ENCODE measurements at places on chromosomes 3 and 15.

DNA sequence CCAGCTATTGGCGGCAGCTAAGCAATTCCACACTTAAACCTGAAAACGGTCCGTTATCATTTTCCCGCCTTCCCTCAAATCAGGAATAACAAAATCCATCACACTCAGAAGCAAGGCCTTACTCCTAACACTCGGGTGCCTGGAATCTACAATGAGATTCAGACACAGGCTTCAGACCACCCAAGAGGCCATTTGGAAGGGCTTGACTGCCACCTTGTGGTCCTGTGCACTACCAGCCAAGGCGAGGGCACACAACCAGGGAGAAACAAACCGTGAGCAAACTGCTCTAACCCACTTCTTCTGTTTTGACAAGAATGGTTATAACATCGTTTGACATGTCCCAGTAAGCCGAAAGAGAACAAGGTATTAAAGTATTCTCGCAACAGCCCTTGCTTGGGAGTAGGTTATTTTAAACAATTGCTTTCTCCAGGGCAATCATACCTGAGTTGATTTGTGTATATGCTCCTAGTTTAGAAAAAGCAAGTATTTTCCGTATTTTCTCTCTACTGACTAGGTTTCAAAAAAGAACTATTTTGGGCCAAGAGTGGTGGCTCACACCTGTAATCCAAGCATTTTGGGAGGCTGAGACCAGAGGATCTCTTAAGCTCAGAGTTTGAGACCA, 40.1 kb upstream of the TAFA4 start:
- peak; percentile 2 for DNase-seq

DNA sequence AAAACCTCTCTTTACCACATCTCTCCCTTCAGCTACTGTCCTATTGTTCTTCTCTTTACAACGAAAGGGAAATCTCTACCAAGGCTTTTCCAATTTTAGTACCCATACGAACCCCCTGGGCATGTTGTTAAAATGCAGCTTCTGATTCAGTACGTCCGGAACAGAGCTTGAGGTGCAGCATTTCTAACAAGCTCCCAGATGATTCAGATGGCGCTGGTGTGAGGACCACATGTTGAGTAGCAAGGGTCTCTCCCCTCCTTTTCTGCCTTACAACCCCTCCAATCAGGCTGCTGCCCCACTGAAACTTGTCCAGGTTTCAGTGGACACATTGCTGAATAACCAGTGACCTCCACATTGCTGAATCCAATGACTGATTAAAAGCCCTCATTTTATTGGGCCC, 177.1 kb upstream of the FEZF2 start:
- no peak for DNase-seq

DNA sequence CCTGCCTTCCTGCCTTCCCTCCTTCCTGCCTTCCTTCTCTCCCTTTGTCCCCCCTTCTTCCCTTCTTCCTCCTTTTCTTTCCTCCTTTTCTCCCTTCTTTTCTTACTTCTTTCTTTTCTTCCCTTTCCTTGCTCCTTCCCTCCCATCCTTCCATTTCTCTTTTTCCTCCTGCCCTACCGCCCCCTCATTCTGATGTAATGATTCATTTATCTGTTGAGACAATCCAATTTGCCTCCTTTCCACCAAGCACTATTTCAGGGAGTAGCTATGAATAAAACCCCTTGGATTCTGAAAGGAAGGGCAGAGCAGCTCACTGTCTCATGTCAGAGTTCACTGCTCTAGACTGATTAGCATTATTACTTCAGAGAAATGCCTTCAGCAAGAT, 462.6 kb downstream of the PDCD6IP start:
- no peak for DNase-seq

GRCh38 chr3:45611628-45612081, 17.1 kb downstream of the LIMD1 start:
- no peak for DNase-seq

GRCh38 chr15:55360256-55360655, 41.2 kb downstream of the PIGB start:
- DNase-seq, result no peak

DNA sequence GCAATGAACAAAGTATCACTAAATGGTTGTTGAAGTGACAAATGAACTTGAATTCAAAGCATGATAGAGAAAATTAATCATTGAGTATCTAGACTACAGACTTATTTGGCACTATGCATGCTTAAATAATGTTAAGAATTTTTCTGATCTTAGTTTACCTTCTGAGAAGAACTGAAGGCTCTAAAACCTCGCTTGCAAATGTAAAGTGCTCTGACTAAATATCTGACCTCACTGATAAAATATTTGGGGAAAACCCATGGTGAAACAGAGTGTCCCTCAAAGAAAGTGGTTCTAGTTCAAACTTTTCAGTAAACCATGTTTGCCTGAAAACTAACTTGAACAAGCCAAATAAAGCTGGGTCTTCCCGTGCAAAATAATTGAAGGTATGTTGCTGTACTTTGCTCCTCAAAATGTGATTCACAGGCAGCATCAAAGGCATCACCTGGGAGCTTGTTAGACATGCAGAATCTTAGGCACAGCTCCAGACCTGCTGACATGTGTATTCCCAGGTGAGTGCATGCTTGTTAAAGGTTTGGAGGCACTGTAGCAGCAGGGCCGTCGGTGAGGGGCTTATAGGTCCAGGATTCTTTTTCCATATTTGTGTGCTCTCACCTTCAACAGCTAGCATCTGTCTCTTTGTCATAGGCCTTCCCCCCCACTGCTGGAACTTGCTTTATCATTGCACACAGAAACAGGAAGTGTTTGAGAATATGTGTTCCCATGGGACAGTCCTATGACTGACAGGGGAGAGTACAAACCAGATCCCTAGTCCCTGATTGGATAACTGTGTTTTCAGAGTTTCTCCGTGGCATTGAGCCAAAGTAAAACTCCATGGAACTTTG, 524.2 kb upstream of the LMCD1 start:
- DNase-seq, result no peak

GRCh38 chr15:92294759-92295158, 98.9 kb upstream of the ST8SIA2 start:
- DNase-seq, result no peak

GRCh38 chr3:62318365-62318751, 55.0 kb downstream of the FEZF2 start:
- DNase-seq, result no peak

- no peak for DNase-seq
Measured at GRCh38 chr15:49815950-49816349, 195.1 kb downstream of the DTWD1 start.

DNA sequence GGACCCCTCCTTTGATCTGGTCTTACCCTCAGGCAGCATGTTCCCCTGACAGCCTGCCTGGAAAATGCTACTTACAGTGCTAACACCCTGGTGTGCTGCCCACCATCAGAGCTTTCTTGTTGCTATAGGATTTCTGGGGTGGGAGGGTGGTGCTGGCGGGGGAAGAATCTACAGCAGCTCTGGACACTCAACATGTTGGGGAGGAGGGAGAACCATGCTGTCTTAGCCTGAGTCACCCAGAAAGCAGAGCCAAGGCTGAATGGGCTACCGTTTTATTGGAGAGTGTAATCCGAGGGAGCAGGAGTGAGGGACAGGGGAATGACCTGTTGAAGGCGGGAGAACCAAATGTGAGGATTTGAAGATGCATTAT, 45.6 kb downstream of the MFSD1 start:
- DNase-seq, result no peak

- DNase-seq, result no peak
Measured at GRCh38 chr15:41499109-41499851, 5.6 kb downstream of the ITPKA start.

DNA sequence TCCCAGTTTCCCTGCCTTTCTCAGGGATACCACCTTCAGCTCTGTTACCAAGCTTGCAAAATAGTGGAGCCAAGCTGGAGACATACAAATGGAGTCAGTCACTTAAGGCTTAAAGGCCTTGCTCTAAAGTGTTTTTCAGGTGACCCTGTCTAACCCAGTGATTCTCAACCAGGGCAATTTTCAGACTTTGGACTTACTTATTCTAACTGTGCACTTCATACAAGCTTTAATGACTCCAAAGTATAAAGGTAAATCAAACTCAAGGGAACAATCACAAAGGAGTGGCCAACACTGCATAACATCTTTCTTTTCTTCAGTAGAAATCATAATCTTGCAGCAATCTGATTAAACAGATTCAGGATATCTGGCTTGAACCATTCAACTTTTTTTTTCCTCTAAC, 9.4 kb downstream of the ANO10 start:
- no peak for DNase-seq

GRCh38 chr15:41013691-41014414, 60.6 kb downstream of the CHAC1 start:
- no peak for DNase-seq

DNA sequence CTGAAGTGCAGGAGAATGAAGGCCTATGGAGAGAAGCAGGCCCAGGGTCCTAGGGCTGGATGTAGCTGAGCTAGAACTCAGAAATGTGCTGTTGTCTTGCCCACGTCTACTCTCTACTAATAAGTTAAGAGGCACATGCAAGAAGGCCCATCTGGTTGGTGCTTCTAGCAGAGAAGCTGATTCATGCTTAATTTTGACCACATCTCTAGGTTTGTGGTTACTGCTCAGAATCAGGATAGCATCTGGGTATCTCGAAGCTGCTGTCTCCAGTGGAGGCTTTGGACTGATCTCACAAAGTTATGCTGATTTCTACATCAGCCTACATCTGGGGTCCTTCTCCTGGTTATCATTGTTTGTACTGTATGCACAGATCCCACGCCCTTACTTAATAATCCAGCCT, 87.3 kb downstream of the CACNA1D start:
- DNase-seq, result no peak

- DNase-seq, result no peak
Measured at GRCh38 chr3:195401943-195402342, 40.9 kb downstream of the ACAP2 start.

GRCh38 chr3:195003006-195003892, 267.7 kb downstream of the XXYLT1 start:
- no peak for DNase-seq

DNA sequence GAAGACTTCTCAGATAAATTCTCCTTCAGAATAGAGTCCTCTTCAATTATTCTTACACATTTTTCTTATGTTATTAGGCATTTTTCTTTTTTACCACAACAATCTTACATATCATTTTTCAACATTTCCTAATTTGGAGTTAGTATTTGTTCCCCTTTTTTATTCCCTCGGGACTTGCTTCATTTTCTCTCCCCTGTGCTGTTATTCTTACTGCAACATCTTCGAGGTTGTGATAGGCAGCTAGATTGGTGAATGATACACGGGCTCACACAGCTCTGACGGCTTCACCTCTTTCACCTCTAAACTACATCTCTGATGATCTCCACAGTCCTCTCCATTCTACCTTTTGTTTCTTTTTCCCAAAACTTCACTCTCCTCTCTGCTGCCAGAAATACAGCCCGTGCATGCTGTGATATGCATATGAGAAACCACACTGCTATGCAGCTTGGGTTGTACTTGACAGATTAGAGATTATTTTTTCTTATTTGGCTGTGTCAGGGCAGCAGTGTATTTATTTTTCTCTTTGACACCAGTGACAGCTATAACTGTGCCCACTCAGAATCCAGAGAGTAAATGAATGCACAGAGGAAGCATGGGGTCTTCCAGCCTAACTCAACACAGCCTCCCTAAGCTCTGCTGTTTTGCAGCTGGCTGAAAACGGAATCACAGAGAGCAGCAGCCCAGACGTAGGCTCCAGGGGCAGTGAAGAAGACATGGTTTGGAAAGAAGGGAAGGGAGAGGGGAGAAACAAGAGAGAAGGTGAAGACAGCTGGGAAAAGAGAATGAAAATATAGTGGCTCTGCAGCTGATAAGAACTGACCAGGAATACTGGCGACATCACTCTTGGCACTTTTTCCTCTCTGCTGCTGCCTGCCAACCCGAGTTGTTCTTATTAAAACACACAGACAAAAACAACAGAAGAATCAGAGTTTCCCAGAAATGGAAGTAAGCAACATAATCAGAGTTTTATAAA, 61.8 kb downstream of the SLC9A9 start:
- DNase-seq, result no peak

DNA sequence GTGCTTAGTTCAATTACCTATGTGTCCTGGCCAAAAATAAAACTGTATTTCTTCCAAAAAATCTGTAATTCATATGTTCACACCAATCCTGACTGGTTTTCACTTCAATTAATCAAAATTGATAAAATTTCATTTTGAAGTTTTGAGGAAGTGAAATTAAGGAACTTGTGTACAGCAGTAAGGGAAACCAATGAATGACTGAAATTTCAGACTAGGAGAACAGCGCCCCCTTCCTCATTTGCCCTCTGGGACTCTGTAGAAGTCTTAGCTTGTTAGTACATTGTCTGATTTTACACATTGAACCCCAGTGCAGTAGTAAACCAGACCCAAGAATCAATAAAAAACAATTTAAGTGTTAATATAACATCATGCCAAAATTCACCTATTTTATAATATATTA, 495.3 kb upstream of the AGTR1 start:
- no peak for DNase-seq

GRCh38 chr15:80444680-80445251, 40.6 kb downstream of the ARNT2 start:
- DNase-seq, result no peak

- peak; percentile 56 for DNase-seq
Measured at GRCh38 chr15:89377842-89378295, 43.2 kb upstream of the POLG start.

- no peak for DNase-seq
Measured at GRCh38 chr3:3194861-3195260, 15.4 kb upstream of the CRBN start.

- DNase-seq, result no peak
Measured at GRCh38 chr15:63166219-63166618, 8.9 kb upstream of the RPS27L start.

GRCh38 chr3:6928064-6928463, 67.1 kb downstream of the GRM7 start:
- DNase-seq, result no peak

GRCh38 chr3:190174471-190174870, 53.8 kb upstream of the P3H2 start:
- DNase-seq, result no peak

DNA sequence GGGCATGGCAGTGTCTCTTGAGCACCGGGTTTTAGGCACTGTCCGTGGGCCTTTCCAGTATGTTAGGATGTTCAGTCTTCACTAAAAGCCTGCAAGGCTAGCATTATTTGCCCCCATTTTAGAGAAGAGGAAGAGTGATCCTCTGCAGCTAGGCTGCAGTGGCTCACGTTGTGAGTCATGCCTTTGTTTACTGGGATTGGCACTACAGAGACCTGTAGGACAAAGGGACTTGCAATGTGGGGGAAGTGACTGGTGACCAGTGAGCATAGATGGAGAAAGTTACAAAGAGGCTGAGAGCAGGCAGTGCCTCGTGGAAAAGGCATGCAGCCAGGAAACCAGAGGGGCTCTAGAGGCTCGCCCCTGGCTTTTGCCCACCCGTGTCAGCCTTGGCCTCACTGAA, 26.8 kb upstream of the CPNE9 start:
- DNase-seq, result no peak

DNA sequence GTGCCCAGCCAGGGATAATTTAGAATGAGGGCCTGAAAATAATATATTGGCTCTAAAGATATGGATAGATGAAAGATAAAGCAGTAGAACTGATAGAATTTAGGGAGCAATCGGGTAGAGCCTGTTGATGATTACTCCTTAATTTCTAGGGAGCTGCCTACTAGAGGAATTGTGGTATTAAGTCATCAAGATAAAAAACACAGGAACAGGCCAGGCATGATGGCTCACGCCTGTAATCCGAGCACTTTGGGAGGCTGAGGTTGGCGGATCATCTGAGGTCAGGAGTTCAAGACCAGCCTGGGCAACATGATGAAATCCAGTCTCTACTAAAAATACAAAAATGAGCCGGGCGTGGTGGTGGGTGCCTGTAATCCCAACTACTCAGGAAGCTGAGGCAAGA, 130.4 kb downstream of the PCCB start:
- no peak for DNase-seq
